Uterus (tissue), 4 donors: ENCODE measurements at places on chromosomes 6 and 20. TPM values are rescaled to one million over a fixed set of nuclear protein-coding genes. Genes with fewer than 3 reads are reported as not detected.

- no peak for DNase-seq
- H3K4me1 ChIP-seq = no peaks in the 10 kb centered on the region
- H3K36me3 ChIP-seq = no peaks in the 10 kb centered on the region
- no peaks in the 10 kb centered on the region for H3K27me3 ChIP-seq
- no peak overlapping the region for H3K4me3 ChIP-seq
These were observed 226.1 kb upstream of the CEP162 start for GRCh38 chr6:84453499-84453898.

DNA sequence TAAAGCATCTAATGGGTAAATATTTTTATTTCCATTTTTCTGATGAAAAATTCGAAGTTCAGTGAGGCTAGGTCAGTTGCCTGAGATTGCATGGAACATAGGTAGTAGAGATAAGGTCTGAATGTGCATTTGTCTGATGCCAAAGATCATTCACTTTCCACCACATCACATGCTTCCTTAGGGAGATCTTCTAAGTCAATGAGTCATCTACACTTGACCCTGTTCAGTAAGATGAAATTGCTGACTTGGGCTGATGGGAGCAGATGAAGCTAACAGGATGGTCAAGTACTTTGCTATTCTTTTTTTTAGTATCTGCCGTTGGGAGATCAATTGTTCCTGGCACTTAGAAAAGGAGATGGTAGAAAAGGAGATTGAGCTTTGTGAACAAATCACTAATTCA lies 511.3 kb downstream of the PHF3 start:
- no peaks in the 10 kb centered on the region for H3K36me3 ChIP-seq
- H3K4me3 ChIP-seq = no peak overlapping the region
- no peaks in the 10 kb centered on the region for H3K4me1 ChIP-seq
- H3K27me3 ChIP-seq = no peaks in the 10 kb centered on the region
- DNase-seq = no peak

DNA sequence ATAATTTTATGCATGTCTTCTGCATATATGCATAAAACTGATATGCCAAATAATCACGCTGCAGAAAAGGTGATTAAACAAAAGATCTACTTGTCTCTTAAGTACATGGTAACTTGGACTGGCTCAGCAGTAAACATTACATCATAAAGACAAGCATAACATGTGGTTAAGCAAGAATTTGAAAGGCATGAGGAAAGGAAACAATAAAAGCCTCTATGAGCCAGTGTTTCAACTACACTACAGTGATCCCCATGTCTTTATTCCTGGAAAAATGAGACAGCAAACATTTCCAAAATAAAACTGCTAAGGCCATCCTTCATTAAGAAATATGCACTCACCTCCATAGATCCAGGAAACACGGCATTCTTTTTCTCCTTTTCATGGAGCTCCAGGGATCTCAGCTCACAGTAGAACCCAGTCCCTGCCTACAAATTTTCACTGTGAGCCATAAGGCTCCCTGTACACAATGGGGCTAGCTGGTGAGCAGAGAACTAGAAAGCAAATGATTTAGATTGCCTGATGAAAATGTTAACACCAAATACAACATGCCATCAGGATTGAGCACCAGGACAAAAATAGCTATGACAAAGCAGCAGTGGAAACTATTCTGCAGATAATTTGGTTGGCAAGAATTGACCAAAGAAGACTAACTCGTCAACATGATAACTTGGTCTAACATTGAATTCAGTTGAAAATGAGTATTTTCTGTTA lies 156.1 kb downstream of the COL21A1 start:
- H3K27ac ChIP-seq = peak overlapping the region; percentile 31
- H3K4me3 ChIP-seq = no peak overlapping the region
- H3K4me1 ChIP-seq = no peaks in the 10 kb centered on the region
- DNase-seq = no peak

DNA sequence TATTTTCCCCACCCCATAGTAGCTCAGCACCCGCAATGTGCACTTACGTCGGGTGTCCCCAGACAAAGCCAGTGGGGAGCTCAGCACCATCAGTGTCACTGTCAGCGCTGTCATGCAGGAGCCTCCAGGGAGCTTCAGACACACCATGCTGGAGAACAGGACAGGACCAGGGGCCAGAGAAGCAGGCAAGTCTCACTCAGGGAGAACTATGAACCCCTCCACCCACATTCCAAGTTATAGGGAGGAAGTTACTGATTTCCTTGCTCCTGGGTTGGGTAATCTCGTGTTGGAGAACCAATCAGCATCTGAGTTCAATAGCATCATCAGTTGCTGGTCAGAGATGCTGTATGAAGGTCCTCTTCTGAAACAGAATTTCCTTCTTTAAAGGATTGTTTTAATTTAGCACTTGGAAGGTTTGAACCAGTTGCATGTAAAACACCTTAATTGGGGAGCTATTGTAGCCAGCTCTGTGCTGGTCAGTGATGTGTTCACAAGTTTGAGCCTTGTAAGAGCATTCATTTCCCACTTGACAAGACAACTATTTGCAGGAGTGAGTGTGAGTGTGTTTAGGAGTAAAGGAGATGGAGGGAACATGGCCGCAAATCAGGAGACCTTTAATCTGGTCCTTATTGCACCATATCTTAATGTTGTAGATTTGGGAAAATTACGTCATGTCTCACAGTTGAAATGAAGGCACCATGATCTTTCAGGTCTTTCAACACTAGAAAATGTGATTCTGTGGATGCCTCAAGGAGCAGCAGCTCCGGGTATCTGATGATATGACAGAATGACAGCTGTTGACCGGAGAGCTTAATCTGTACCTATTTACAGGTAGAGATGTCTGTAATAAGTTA lies at the start of gene HLA-DRB1:
TSS of gene HLA-DRB1 (minus strand) at position 253 of the 854 bp plus-strand sequence. CDS start at position 147, 106 bp downstream.
- H3K27me3 ChIP-seq = no peaks in the 10 kb centered on the region
- no peak for DNase-seq
- H3K4me1 ChIP-seq = no peaks in the 10 kb centered on the region
- no peak within 1 kb of the TSS for H3K4me3 ChIP-seq
- peak within 1 kb of the TSS; percentile 59 for H3K27ac ChIP-seq

DNA sequence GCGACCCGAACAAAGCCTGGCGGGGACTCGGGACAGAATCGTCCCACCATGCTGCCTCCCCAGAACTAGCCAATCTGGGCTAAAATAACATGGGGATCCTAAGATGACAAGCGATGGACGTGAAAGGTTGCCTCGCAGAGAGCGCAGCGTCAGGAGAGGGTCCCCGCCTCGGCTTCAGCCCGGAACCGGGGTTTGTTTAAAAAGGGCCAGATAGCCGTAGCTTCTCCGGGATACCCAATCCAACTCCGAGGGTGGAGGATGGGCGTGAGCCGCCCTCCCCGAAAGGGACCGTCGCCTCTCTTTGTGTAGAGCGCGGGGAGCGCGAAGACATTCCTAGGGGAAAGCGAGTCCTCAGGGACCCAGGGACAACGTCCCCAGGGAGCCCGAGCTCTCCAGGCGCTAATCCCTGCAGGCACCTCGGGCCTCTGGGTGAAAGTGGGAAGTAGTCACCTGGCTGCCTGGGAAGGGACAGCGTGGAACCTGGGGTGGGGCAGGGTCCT lies 643 bp downstream of the CD24 start:
- no peaks in the 10 kb centered on the region for H3K4me1 ChIP-seq
- H3K4me3 ChIP-seq = peak overlapping the region; percentile 27
- no peaks in the 10 kb centered on the region for H3K36me3 ChIP-seq
- H3K27me3 ChIP-seq = no peaks in the 10 kb centered on the region

DNA sequence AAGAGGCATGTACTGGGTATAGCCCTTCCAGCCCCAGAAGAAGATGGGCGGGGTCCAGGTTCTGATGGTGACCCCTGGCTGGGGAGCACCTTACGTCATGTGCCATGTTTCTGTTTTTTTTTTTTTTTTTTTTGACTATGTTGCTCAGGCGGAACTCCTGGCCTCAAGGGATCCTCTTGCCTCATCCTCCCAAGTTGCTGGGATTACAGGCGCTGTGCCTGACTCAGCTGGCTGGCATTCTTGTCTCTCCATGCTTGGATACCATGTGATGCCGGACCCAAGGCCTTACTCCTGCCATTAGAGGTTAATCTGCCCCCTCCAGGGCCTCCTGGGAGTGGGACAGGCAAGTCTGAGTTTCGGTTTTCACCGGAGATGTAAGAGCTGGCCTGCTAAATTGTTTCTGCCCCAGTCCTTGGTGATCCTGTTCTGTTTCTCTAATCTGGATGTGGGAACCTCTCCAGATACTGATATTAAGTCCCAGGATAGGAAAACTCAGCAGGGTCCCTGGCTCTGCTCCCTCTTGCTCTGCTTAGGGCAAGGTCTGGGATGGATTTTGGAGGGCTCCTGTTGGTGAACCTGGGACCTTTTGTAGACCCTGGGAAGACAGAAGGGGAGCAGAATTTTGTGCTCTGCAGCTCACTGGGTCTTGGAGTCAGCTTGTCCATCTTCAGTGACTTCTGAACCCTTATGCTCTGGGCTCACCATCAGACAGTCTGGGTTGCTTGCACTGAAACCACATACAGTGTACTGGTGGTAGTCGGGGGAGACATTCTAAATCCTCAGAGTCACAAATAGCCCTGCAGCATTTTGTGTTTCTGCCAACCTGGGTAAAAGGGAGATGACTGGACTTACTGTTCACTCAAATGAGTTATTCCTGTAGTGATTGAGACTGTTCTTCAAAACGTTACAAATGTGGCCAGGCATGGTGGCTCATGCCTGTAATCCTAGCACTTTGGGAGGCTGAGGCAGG lies 45.1 kb downstream of the PTK7 start:
- H3K4me1 ChIP-seq = peaks cover 22% of the 10 kb centered on the region
- DNase-seq = peak; percentile 93
- peak overlapping the region; percentile 86 for H3K27ac ChIP-seq
- H3K36me3 ChIP-seq = no peaks in the 10 kb centered on the region
- no peaks in the 10 kb centered on the region for H3K27me3 ChIP-seq

GRCh38 chr20:53597030-53597482 lies 3.4 kb upstream of the ZNF217 start:
- peak overlapping the region; percentile 39 for H3K27ac ChIP-seq
- H3K4me3 ChIP-seq = no peak overlapping the region
- H3K27me3 ChIP-seq = no peaks in the 10 kb centered on the region
- no peaks in the 10 kb centered on the region for H3K4me1 ChIP-seq
- DNase-seq = no peak

- no peaks in the 10 kb centered on the region for H3K4me1 ChIP-seq
- H3K4me3 ChIP-seq = no peak overlapping the region
- peak; percentile 32 for DNase-seq
- peak overlapping the region; percentile 15 for H3K27ac ChIP-seq
- no peaks in the 10 kb centered on the region for H3K27me3 ChIP-seq
These were observed 670.9 kb downstream of the QKI start for GRCh38 chr6:164085091-164086075.

GRCh38 chr20:32344835-32345506 lies 13.2 kb upstream of the ASXL1 start:
- DNase-seq = no peak
- no peaks in the 10 kb centered on the region for H3K27me3 ChIP-seq
- no peaks in the 10 kb centered on the region for H3K36me3 ChIP-seq

DNA sequence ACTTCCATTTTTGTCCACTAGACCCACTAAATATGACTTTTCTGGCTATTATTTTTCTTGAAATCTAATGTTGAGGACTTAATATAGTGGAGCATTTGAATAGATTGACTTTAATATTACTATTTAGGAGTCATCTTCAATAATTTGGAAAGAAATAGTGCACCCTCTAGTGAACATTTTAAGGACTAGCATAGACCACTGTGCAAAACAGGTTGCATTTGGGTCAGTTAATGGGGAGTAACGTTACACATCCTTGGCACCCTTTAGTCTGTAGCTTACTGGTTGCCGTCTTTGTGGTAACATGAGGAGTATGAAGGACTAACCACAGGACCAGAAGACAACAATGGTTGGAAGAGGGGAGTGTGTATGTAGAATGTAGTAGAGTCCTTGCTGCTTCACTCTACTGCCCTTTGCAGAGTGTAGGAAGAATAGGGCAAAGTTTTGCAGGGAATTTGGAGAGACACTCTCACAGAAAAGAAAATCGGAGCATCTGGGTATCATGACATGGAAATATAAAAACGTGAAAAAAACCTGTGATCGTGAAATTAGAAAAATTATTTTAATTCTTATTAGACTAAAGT lies 25.2 kb downstream of the RFPL4B start:
- H3K27me3 ChIP-seq = no peaks in the 10 kb centered on the region
- no peaks in the 10 kb centered on the region for H3K4me1 ChIP-seq
- H3K4me3 ChIP-seq = no peak overlapping the region
- no peaks in the 10 kb centered on the region for H3K36me3 ChIP-seq
- H3K27ac ChIP-seq = no peak overlapping the region
- no peak for DNase-seq

- H3K27me3 ChIP-seq = no peaks in the 10 kb centered on the region
- H3K4me1 ChIP-seq = peaks cover 9% of the 10 kb centered on the region
- DNase-seq = no peak
- H3K27ac ChIP-seq = peak overlapping the region; percentile 14
These were observed 21.9 kb downstream of the TOP1 start for GRCh38 chr20:41050361-41051008.

DNA sequence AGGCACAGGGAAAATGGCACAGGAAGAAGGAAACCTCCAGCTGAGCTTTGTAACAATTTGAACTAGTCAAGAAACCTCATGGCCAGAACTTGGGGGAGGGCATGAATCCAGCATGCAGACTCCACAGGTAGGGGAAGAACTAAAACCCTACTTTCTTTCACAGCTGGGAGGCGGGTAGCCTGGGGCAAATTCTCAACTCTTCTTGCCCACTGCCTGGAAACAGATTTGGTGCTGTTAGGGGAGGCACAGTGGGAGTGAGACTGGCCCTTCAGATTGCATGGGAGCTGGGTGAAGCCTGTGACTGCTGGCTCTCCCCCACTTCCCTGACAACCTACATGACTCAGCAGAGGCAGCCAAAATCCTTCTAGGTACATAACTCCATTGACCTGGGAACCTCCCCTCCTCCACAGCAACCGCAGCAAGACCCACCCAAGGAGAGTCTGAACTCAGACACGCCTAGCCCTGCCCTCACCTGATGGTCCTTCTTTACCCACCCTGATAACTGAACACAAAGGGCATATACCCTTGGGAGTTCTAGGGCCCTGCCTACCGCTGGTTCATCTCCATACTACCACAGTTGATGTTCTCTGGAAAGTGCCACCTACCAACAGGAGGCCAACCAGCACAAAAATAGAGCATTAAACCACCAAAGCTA lies 37.2 kb upstream of the TRIM27 start:
- no peak overlapping the region for H3K4me3 ChIP-seq
- H3K36me3 ChIP-seq = no peaks in the 10 kb centered on the region
- no peak for DNase-seq
- no peaks in the 10 kb centered on the region for H3K27me3 ChIP-seq
- H3K4me1 ChIP-seq = no peaks in the 10 kb centered on the region
- no peak overlapping the region for H3K27ac ChIP-seq

- no peaks in the 10 kb centered on the region for H3K36me3 ChIP-seq
- no peak overlapping the region for H3K4me3 ChIP-seq
- DNase-seq = no peak
- H3K27me3 ChIP-seq = no peaks in the 10 kb centered on the region
These were observed 69.4 kb downstream of the PSMG4 start for GRCh38 chr6:3328145-3328544.

The MYT1 gene
- total RNA-seq = not detected

The ETV7 gene
- total RNA-seq = not detected

The GTSF1L gene
- not detected for total RNA-seq

The MYBL2 gene
- not detected for total RNA-seq

The ARMC12 gene
- not detected for total RNA-seq

The TRAPPC3L gene
- total RNA-seq = not detected

The SLC17A2 gene
- not detected for total RNA-seq

The SOBP gene
- total RNA-seq = 21.2 TPM

The UST gene
- total RNA-seq = 20.6 TPM
